ENCODE measurements at places on chromosomes 13 and 19.

DNA sequence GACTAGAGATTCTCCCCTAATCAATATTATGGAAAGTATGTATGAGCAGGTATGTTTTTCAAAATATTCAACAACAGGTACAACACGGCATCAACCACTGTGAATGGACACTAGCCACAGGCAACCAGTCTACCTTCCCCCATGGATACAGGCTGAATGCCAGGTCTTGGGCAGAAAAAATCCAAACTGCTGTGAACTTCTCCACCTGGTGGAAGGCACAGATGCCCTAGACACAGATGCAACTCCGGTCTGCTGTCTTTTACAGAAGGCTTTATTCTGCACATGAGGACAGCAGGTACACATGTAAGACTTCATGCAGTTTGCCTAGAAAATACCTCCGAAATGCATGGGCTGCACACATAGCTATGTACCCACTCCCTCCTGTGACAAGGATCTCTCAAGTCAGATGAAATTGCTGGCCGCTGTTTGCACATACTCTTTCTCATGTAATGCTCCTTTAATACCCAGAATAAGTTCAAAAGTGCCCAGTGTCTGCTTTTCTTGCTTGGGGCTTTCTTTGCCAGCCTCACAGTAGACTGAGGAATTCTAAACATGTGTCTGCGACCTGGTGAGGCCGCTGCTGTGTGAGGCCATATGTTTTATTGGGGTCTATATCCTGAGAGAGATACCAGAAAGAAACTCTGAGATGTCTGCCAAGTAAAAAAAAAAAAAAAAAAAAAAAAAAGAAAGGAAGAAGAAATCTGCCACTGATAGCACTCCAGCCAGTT is 325.9 kb downstream of the FOXO1 start:
- DNase-seq = no peak

GRCh38 chr13:41813426-41813825 is 147.5 kb downstream of the VWA8 start:
- DNase-seq = no peak

- DNase-seq = no peak
Measured at GRCh38 chr13:40433577-40433976, 232.9 kb downstream of the FOXO1 start.

DNA sequence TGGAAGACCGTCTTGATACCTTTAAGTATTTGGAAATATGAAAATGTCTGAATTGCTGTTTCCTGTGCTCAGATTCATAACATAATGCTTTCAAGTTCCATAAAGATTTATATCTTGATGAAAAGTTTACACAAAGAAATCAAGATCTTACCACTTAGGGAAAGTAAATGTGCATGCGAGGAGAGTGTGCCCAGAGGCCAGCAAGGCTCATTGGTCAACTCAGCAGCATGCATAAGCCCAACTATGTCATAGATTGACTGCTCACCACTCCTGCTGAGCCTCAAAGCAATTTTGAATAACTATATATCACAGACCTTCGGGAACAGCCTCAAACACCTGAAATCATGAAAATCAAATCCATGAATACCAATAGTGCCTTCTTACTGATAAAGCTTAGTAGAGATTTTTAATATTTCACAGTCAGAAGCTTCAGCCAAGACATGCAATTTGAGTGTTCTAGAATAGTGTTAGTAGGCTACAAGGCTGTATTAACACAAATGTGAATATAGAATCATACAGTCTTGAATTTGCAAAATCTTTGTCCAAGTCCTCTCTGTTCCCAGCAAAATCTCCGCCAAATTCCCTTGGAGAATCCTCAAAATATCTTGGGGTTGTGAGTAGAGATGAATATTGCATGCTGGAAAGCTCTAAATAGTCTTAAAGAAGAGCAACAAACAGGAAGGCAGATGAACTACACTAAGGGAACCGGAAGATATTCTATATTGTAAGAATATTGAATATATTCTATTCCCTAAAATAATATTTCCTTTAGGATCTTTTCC is 124.1 kb downstream of the DCLK1 start:
- DNase-seq = no peak

DNA sequence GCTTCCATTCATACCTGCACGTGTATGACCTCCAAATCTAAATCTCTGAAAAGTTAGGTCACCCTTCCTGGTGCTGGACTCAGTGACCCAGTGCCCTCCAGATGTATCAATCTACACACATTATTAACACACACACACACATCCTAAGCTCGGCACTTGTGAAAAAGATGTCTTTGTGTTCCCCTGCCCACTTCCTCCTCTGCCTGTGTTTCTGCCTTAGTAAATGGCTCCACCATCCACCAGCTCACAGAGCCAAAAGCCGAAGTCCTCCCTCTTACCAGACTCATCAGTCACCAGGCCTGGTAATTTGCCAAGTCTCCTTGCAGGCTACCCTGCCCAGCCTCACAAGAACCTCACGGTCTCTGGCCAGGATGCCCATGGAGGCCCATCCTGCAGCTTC is 131.5 kb downstream of the SHISA2 start:
- no peak for DNase-seq

DNA sequence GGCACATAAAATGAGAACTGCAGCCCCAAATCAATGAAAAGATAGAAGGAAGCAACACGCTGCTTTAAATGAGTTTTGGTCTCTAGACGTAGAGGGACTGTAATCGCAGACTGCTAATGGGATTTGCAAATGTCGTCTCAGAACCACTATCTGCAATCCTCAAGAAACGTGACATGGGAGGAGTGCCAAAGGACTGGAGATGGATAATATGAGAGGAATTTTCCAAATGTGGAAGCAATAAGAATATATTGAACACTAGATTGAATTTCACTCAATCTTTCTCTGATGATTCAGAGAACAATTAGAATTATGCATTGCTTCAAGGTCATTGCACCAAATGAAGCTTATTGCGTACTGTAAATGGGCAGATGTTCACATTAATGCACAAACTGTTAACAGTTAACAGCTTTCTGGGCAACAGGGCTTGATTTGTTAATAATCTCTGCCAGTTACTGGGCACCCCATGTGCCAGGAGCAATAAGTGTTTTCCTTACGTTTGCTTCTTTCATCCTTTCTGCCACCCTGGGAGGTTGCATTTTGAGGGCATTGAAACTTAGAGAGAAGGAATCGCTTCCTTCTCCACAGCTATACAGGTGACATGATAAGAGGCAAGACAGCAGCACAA is 62.8 kb upstream of the WASF3 start:
- DNase-seq = no peak

GRCh38 chr19:50922317-50922853 is 11.2 kb upstream of the KLK4 start:
- DNase-seq = peak; percentile 36

DNA sequence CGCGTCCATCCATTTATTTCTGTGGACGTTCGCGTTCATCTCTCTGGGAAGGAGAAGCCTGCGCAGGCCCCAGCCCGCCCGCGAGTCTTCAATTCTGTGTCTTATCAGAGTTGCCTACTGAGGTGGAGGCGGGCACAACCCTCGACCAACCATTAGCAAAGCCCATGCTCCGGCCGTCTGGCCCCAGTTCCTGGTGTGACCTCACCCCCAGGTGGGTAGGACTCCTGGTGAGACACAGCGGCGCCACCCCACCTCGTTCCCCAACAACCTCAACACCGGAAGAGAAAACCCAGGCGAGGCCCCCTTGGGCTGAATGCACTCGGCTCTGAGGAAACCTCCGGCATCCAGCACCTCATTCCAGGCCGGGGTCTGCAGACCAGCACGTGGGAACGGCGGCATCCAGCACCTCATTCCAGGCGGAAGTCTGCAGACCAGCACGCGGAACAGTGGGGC is 14.7 kb downstream of the ZNF787 start:
- DNase-seq = no peak

- no peak for DNase-seq
Measured at GRCh38 chr19:7533281-7533885, 2.1 kb upstream of the PNPLA6 start.

GRCh38 chr13:70310396-70311119 is 202.3 kb upstream of the KLHL1 start:
- DNase-seq = no peak

DNA sequence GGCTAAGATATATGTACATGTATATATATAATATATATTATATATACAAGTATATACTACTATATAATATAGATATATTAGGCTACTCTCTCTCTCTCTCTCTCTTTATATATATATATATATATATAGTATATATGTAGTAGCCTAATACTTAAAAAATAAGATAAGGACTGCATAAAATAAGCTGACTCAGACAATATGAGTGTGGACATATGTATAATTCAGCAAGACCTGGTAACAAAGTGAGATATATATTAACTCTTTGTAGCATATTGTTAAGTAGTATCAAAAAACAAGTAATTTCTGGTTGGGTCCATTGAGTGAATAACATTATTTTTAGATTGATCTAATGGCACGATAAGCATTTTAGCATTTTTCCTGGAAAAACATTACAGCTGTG is 509.0 kb downstream of the GPC5 start:
- DNase-seq = no peak

- no peak for DNase-seq
Measured at GRCh38 chr13:37127691-37128241, 22.3 kb upstream of the CSNK1A1L start.

GRCh38 chr13:20789665-20790064 is 15.9 kb upstream of the EEF1AKMT1 start:
- DNase-seq = no peak

DNA sequence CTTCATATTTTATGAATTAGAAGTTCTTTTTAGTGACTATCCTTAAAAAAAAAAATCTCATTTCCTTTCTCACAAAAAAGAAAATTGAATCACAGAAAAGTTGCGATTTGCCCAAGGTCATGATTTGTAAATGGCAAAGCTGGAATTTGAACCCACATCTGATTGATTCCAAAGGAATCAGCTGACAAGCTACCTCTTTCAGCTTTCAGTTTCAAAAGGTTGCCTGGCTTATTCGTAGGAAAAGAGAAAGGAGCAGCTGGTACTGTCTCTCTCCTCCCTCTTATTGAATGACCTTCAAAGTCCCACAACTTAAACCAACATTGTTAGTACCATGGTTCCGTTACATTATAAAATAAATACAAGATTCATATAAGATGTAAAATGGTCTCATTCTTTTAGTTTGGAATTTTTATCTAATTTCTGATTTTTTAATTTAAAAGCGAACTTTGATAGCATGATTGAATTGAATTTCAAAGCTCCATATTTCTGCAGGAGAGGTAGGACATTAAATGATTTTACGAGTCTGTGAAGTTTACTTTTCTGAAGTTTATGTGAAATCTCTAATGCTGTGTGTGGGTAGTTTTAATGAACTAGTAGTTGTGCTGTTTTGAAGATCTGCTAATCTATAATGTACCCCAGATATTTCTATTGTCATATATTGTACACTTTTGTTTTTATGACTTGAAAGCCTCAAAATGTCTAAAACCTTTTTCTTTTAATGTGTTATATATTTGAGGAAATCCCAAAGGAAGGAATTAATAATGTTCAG is 18.5 kb upstream of the KCTD4 start:
- no peak for DNase-seq

- no peak for DNase-seq
Measured at GRCh38 chr13:84466461-84466860, 584.2 kb upstream of the SLITRK1 start.

DNA sequence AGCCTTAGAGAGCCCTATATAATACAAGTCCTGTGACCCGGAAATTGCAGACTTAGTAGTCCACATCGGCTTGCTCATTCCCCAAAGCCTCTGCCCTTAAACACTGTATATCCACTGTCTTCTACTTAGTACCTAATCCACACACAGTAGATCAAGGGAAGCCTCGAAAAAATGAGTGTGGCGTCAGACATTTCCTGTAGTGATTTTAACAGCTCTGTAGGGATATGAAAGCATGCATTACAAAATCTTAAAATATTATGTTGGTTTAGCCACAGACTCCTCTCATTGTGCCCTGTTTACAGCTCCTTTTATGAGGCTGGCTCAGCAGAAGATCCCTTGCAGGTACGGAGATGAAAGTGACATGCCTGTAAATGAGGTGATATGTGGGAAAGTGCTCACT is 416.3 kb downstream of the LIG4 start:
- no peak for DNase-seq

DNA sequence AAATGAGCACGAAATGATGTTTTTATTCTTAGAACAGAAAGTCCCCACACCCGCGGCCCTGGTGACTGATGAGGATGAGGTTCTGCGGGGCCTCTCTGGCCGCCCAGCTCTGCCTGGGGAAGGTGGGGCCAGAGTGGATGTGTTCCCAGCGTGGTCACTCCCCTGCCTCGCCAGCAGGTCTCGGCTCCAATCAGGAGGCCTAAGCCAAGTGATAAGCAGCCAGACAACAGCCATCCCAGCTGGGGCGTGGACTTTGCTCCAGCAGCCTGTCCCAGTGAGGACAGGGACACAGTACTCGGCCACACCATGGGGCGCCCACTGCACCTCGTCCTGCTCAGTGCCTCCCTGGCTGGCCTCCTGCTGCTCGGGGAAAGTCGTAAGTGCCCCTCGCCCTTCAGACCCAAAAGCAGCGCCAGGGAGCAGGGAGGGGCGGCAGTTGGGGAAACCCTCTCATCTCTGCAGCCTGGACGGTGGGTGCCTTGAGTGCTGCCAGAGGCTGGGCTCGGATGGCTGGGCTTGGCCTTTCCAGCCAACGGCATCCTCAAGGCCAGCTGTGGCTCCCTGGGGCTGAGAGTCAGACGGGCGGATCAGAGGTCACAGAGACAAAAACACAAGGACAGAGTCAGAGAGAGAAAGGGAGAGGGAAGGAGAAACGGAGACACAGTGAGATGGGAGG is at the start of gene F10:
TSS of gene F10 (plus strand) at position 250 of the 676 bp plus-strand sequence. CDS start at position 307, 57 bp downstream.
- no peak for DNase-seq

DNA sequence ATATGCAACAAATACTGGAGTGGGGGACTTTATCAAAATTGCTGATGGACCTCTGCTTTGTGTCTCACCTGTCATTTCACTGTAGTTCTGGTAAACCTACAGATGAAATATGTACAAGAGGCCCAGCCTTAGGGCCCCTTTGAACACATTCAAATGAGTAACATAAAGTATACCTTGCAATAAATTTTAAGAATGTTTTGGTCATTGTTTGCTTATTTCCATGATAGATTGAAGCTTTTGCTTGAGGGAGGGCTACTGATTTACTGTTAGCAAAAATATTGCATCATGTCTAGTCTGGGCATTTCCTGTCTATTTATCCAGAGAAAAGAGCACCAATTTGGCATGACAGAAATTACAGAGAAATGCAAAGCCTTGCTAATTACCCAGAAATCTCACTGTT is 705.5 kb upstream of the PCDH9 start:
- DNase-seq = no peak

DNA sequence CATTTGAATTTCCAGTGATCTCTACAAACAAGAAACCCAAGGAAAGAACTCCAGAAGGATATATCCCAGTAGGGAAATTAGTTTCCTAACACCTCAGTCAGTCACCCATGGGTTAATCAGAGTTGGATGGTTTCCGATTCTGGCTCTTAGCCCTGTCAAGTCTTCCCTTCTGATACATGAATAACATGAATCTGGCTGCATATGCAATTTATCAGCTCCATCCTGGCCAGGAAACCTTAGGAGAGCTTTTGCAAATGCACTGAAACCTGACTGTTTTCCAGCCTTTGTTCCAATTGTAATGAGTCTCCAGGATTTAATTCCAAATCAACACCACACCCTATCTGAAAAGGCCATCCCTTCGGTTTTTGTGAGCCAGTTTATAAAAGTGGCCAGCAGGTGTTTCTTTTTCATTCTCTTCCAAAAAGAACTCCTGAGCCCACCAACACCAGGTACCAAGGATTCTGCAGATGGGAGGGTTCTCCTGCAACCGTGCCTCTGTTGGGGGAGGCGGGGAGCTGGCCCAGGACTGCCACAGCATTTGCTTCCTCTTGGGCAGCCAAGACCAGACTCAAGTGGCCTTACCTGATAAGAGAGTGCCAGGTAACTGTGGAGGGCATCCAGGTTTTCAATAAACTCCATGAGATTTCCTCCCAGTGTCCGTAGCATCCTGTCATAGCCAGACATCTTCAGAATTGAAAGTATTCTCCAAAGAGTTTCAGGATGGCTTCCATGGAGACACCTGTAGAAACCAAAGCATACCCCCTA is 77.5 kb downstream of the C13orf42 start:
- DNase-seq = no peak
